NCI-H1417 (cell line): ENCODE measurements at places on chromosomes 13 and 19.

GRCh38 chr13:95323930-95324662 lies 22.8 kb upstream of the ABCC4 start:
- DNase-seq = peak; percentile 26

GRCh38 chr19:41714598-41714997 lies 6.2 kb downstream of the CEACAM5 start:
- DNase-seq = no peak

DNA sequence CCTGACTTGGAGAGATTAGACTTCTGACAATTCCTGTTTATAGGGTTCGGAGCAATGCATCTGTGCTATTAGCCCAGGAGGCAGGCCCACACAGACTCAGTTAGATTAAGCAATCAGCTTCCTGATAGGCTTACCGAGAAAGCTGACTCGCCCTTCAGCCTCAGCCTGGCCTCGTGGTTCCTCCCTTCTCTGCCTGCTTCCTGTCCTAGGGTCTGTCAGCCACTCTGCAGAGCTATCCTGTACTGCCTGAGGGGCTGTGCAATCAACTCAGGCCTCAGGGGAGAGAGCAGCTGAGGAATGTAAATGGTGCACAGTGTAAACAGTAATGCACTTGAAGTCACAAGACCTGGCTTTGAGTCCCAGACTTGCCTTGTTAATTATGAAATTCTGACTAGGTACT lies 30.7 kb downstream of the HTR2A start:
- DNase-seq = no peak

- DNase-seq = no peak
Measured at GRCh38 chr13:44072536-44072935, 192.8 kb downstream of the LACC1 start.

- no peak for DNase-seq
Measured at GRCh38 chr19:50957587-50957986, 4.7 kb upstream of the KLK5 start.

DNA sequence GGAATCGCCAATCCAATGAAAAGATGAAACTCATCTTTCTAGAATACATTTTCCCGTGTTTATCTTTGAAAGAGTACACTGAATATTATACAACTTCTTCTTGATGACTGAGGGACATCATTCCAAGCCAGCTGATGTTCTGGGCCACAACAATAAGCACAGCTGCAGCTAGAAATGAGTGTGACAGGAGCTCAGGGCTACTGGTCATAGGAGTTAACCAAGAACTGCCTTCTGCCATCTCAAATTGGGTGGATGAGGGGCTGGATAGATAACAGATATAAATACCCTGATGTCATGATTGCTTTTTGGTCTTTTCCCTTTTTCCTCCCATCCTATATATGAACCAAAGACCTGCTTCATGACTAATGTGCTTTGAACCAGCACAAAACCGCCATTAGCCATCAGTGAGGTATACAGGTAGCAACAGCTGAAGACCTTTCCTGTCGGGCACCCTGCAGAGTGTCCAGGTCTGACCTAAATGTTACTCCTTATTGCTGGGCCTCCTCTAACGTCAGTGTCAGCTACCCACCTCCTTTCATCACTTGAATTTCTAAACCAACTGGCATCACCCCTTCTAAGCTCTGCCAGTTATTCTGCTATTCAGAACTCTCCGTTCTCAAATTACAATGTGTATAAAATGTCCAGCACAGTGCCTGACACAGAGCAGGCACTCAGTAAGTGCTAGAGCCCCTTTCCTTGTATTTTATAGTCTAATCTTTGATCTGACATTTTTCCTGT lies 178.2 kb downstream of the ENOX1 start:
- DNase-seq = no peak

GRCh38 chr19:14470031-14470876 lies 4.9 kb downstream of the PTGER1 start:
- DNase-seq = no peak

DNA sequence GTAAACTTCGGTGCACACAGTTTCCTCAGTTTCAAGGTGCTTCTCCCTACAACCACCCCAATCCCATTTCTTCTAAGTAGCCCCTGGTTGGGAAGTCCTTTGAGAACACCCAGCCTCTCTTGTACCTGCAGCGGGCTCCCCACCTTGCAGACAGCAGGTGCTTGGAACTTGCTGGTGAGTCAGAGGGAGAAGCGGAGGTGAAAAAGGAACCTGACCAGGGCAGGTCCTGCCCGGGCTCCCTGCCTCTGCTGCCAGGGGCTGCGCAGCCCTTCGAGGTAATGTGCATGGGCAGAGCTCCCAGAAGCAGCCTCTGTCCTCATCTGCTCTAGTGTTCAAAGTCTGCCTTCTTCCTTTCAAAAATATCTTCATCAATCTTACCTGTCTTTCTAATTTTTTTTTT lies 274.0 kb upstream of the SOX1 start:
- DNase-seq = no peak

- no peak for DNase-seq
Measured at GRCh38 chr13:33782631-33783030, 35.3 kb upstream of the RFC3 start.

DNA sequence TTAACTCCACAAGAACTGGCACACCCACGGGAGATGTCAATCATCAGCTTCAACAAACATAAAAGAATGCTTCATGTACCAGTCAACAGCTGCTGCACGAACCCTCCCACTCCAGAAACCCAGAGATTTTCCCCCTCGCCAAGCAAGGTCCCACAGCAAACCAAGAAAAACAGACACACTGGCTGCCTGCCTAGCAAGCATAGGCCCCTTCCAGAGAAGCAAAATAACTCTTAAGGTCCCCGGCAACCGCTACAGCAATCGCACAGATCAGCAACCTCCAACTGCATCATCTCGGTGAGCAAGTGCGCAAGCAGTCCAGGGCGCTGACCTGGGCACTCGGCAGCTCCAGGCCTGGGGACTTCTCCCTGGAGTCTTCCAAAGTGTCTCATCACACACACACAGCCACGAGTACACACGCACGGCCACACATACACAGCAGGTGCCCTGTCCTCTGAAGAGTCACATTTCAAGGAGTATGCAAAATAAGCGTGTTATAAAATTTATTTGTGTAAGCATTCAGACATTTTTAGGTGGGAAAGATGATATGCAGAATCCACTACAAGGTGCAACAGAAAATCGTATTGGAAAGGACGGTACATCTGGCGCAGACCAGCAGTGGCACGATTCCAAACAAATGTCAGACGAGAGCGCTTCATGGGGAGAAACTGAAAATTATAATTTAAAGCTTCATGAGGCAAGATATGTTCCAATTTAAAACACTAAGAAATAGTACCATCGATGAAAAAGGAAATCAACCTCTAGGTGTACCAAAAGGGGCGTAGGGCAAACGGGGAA lies 125.0 kb downstream of the STK24 start:
- no peak for DNase-seq
